ENCODE measurements at places on chromosomes 12 and 14.

GRCh38 chr12:45415393-45415817, 199.5 kb downstream of the ANO6 start:
- no peak for DNase-seq

DNA sequence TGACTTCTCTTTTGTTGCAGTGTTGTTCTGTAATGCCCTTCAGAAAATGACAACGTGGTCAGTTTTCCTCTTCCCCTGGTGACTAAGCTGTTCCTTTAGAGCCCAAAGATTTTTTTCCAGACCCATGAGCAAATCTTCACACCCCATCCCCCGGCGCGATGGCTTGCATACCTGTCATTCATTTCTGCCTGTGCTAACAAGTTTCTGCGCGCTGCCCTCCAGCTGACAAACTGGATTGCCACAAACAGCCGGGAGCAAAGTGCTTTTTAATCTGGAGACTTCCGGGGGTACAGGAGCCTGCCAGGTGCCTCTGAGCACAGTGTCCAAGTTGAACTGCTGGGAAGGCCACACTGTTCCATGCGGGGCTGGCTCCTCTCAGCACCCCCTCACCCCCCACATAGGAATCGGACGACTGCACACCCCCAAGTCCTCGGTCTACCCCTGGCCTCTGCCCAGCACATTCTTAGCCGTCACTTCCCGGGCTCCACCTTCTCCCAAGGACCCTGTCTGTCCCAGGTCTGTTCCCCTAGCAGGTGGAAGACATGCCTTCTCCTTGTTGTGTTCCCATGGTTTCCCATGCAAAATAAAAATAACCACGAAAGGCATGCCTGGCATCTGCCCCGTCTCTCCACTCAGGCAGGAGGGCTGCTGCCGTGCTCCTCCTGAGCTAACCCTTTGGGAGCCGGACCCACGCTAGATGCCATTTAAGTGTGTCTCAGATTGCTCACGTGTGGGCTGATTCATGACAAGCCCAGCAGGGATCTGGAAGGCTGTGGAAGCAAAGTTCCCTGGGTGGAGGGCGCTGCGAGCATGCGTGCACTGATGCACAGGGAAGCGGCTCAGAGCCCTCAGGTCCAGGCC, 14.1 kb downstream of the RILPL1 start:
- DNase-seq: no peak

DNA sequence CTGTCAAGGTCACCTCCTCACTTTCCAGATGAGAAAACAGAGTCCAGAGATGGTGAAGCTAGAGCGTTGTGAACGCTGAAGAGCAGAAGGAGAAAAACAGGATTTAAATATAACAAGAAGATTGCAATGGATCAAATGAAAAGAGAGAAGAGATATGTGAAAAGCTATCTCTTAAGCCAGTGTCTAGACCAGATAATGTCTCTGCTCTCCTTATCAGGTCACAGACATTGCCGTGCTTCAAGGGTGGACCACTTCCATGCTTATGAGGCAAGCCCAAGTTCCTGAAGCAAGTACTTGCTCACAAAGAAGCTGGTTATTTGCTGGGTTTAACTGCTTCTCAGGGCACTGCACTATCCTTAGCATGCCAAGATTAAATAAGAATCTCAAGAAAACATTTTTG, 31.6 kb upstream of the FRS2 start:
- DNase-seq: no peak

GRCh38 chr12:8590842-8591545, 21.7 kb downstream of the AICDA start:
- DNase-seq: no peak

DNA sequence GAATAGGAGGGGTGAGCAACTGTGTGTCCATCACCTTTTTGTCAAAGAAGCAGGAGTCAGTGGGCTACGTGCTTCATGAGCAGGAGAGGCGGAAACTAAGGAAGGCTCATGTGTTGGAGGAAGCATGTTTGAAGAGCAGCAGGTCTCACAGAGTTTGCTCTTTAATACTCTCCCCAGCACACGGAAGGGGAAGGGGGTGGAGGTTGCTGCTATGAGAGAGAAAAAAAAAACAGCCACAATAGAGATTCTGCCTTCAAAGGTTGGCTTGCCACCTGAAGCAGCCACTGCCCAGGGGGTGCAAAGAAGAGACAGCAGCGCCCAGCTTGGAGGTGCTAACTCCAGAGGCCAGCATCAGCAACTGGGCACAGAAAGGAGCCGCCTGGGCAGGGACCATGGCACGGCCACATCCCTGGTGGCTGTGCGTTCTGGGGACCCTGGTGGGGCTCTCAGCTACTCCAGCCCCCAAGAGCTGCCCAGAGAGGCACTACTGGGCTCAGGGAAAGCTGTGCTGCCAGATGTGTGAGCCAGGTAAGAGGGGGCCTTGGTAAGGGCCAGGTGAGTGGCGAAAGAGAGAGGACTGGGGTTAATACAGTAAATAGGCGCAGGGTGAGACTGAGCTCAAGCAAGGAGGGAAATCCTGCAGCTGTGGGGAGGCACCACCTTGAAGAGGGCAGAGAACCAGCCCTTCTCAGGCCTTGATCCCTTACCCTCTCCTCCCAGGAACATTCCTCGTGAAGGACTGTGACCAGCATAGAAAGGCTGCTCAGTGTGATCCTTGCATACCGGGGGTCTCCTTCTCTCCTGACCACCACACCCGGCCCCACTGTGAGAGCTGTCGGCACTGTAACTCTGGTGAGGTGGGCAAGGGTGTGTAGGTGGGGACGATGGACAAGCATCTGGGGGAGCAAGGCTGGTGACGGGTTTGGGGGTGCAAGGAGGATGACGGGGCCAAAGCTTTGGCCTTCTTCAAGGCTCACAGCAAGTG, at the start of gene CD27:
CD27 (plus strand) TSS at position 252 of the 985 bp plus-strand sequence; CDS start at position 393, 141 bp downstream.
- DNase-seq: peak; percentile 31

DNA sequence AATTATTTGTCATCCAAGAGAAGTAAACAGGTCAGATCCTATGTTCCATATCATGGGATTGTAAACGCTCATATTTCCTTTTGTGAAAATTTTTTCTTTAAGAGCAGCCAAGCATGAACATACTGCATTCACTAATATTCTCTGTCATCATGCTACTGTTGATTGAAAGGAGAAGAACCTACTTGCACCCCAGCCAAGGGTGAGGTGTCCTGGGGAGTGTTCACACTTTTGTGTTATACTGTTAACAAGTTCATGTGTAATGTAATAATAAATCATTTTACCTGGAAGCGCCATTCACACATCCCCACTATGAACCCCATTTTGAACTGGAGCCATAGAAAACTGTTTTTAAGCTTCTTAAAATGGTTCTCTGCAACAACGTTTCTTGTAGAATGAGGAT, 53.6 kb downstream of the HMGA2 start:
- no peak for DNase-seq

GRCh38 chr12:69555461-69555860, 29.8 kb upstream of the CCT2 start:
- DNase-seq: no peak

GRCh38 chr14:75222208-75222701, 45.8 kb upstream of the TMED10 start:
- no peak for DNase-seq

DNA sequence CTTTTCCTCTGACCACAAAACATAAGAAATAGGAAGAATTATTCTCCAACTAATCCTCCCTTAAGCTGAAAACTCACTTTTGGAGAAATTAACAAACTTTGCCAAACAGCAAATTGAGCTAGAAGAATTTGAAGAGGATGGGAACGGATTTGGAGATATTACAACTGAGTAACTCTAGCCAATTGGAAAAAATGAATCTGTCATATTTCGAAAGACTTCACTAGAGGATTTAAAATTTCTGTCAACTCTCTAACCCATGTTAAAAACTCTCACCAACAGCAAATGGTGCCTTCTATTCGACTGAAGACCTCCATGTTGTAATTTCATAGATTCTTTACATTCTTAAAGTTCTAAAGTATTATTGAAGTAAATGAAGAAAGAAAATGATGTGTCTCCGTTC, 414.2 kb downstream of the RMST start:
- DNase-seq: no peak

DNA sequence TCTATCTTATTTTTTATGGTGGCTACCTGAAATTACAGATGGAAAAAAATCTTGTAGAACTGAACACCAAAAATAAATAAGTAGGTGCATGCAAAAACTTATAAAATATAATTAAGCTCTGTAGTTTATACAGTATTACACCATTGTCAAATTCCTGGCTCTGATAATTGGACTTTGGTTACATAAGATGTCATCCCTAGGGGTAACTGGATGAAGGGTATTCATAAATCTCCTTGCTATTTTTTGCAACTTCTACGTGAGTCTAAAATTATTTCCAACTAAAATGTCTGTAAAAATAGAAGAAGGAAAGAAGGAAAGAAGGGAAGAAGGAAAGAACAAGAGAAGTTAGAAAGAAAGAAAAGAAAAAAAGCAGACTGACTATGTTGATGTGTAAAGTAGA, 716.6 kb downstream of the BCL11B start:
- no peak for DNase-seq

- DNase-seq: no peak
Observed at GRCh38 chr14:89899291-89899690, 55.2 kb downstream of the EFCAB11 start.

DNA sequence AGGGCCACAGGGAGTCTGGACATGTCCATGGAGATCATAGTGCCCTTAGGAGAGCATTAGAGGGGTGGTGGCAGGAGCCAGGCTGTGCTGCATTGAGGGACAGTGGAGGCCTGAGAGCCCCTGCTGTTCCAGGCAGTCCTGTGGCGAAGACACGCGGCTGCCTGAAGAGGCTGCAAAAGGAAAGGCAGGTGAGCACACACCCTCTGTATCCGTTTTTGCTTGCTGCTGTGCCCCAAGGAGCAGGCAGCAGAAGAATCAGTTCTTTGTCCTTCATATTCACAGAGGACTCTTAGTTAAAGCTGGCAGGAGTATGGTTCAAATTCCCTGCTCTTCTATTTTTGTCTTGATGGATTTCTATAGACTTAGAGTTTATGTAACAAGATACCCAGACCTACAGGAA, 4.5 kb downstream of the SLC35E3 start:
- no peak for DNase-seq

GRCh38 chr12:76348079-76348901, at the start of gene BBS10:
Gene BBS10, minus strand, starts transcription at chr12:76348415. Its CDS starts 57 bp downstream, at chr12:76348358.
- peak; percentile 81 for DNase-seq

GRCh38 chr12:93219947-93220346, 157.8 kb upstream of the NUDT4 start:
- DNase-seq: no peak

DNA sequence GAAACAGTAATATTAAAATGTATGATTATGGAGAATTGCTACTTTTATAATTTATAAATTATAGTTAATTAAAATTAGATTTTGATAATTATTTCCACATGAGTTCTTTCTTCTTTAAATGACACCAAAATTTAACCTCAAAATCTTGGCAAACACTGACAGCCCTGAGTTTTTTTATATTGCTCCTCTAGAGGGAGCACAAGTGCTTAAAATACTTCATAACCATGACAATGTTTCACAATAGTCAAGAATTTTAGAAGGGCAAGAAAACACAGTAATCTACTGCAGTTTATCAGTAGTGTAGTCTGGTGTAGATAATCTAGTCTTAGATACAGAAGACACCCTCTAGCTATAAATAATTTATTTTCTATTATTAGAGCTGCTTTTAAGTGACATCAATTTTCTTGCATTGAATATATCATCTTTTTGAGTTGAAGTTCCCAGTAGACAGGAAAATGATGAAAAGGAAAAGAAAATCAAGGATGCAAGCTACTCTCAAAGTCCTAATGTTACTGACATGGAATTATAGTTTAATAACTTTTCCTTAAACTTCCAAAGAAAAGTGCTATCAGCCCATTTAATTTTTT, 14.3 kb upstream of the PTGER2 start:
- no peak for DNase-seq

DNA sequence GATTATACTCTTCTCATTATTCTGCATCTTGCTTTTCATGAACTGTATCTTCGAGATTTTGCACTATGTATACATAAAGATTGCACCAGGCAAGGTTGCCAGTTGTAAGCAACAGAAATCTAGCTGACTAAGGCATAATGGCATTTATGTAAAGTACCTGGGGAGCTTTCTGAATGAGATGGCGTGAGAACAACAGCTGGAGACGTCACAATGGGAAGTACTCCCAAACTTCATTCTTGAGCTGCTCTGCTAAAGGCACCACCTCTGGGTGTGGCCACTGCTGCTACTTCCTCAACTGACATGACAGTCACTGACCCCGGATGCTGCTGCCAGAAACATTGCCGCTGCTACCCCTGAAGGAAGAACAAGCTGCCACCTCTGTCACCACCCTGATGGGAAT, 220.7 kb downstream of the NOVA1 start:
- no peak for DNase-seq

- no peak for DNase-seq
Observed at GRCh38 chr14:29618323-29619067, 309.2 kb downstream of the PRKD1 start.

DNA sequence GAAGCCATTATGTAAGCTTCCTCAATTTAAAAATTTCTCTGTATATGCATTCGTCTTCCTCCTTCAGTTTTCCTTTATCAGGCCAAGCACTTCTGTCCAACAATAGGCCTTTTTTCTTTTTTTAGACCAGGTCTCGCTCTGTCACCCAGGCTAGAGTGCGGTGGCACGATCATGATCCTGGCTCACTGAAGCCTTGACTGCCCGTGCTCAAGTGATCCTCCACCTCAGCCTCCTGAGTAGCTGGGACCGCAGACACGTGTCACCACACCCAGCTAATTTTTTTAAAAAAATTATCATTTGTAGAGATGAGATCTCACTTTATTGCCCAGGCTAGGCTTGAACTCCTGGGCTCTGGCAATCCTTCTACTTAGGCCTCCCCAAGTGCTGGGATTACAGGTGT, 25.8 kb downstream of the TAOK3 start:
- DNase-seq: no peak

DNA sequence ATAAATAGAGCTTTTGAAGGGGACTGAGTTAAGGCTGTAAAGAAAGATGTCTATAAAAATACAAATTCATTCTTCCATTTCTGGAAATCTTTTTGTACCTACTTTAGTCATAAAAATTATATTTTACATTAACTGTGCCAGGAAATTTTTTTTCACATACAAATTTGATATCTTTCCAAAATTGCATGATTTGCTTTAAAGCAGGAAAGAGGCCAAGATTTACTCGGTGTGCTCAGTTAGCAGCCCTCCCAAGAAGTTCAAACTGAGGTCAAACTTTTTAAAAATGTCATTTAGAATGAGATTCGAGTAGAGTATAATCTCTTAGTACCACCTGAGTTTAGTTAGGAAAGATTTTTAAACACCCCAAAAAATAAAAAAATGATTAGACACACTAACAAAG, 173.2 kb upstream of the GRIP1 start:
- no peak for DNase-seq
